Stimulated activated CD4-positive, alpha-beta T cell treated with anti-CD3 and anti-CD28 coated beads, TNF-alpha, amount 100 ng/mL, for 1 hour (primary cell): ENCODE measurements at places on chromosomes 6 and 20.
A peak's percentile ranks its signal among the peaks of the same experiment; 100 is the strongest.

- DNase-seq, result peak; percentile 50
Observed at GRCh38 chr6:127420556-127420955, 38.6 kb downstream of the KIAA0408 start.

DNA sequence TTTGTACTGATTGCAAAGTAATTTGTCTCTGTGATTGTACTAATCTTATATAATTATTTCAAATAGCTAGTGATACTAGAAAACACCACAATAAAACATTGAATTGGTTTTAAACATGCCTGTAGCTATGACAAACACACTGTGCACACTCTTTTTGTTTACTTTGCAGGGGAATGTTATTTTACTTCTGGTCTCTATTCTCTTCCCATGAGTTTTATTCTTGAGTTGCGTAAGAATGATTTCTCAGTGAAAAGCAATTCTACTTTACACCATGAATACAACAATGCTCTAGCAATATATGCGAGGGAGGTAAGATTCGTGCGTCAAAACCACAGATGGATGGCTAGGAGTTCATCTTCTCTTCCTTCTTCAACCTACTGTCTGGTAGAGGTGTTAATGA is 68.4 kb upstream of the PHACTR1 start:
- no peak for DNase-seq

DNA sequence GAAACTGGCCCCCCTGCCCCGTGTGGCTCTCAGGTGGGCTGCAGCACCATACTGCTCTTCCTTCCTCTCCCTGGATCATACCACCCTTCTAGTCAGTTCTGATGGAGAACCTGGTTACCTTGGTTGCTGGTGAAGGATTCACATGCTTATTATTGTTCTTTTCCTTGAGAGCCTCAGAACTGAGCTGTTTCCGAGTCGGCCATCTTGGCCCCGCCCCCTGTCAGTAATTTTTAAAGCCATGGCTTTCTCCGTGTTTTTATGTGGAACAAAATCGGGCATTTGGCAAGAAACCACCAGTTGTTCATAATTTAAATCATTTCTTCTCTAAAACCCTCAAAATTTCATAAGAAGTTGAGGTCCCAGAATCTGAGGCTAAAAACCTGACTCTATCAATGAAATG is 493.8 kb downstream of the NKAIN2 start:
- DNase-seq, result no peak

- no peak for DNase-seq
Observed at GRCh38 chr6:166512567-166512966, 73.9 kb downstream of the RAMACL start.

- DNase-seq, result no peak
Observed at GRCh38 chr6:119171864-119172588, 93.6 kb upstream of the FAM184A start.

GRCh38 chr6:30742316-30743098 is at the start of gene FLOT1:
TSS of gene FLOT1 (minus strand) at chr6:30742687. CDS start at chr6:30742189, 498 bp downstream.
- DNase-seq, result peak; percentile 63

DNA sequence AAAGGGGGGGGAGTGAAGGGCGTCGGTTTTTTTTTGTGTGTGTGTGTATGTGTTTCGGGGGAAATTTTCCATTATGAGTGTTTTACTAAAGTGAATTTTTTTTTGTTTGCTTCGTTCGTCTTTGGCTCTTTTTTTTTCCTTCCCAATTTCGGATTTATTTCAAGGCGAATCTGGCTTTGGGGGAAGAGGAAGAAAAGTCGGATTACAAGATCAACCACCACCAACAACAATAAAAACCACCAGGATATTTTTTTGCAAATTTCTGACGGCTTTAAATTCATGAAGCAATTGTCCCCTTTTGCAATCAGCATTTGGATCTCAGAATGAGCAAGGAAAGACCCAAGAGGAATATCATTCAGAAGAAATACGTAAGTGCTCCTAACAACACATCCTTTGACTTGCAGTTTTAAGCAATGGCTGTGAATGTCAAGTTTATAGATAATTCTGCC is 372 bp downstream of the JARID2 start:
- DNase-seq, result no peak
